ENCODE measurements at places on chromosomes 4 and X.

DNA sequence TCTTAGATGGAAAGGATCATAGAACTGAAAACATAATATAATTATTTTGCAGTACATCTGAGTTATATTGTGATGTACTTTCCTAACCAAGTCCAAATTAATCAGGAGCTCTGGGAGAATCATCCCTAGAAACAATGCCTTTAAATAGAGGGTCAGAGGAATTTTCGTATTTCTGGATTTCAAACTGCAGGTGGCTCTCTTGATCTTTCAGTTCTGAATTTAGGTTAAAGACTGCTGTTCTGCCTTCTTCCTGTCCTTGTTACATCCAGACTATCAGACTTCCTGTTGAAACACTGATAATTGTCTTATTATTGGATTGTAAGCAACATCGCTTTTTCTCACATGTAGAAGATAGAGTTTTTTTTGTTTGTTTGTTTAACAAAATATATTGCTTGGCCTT, 142.7 kb downstream of the RPA4 start:
- DNase-seq = peak; percentile 7

DNA sequence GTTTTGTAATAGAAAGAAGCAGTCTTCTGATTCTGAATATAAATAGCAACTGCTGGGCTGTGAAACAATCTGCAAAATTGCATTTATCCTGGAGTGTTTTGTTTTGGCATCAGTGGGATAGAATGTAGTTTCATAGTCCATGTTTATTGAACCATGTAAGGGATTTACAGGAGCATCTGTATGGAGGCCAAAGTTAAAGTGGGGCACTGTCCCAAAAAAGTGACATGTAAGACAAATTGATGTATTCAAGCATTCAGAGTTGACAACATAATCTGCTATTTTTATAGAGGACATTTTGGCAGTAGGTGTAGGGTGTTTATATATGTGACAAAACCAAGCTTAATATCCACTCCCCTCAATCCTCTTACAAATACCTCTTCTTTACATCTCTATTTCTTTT, 200.5 kb upstream of the ANK2 start:
- no peak for DNase-seq

GRCh38 chr4:105714071-105714521, 5.5 kb downstream of the GSTCD start:
- DNase-seq = peak; percentile 50

- DNase-seq = no peak
Observed at GRCh38 chr4:99845708-99846469, 29.3 kb downstream of the DAPP1 start.

- DNase-seq = no peak
Observed at GRCh38 chr4:7585768-7586167, 151.0 kb upstream of the PSAPL1 start.

DNA sequence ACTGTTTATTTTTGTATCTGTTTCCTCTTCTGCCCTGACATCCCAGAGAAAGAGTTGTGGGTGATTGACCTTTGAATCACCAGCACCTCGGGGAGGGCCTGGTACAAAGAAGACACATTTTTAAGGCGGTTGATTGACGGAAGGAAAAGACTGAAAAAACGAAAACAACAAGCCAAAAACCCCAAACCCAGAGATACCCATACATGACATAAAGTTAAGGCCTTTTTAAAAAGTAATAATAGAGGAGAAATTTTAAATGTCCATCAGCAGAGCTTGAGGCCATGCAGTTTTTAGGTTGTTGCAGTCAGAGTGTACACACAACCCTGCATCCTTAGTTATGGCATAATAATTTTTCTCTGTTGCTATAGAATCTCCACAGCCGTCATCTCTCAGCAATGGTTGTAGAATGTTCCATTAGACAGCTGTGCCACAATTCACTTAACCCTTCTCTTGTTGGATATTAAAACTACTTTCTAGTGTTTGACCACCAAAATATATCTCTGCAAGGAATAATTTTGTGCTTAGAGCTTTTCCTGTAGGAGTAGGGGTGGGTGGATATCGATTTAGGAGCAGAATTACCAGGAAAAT, 110.2 kb downstream of the GNL3L start:
- no peak for DNase-seq

DNA sequence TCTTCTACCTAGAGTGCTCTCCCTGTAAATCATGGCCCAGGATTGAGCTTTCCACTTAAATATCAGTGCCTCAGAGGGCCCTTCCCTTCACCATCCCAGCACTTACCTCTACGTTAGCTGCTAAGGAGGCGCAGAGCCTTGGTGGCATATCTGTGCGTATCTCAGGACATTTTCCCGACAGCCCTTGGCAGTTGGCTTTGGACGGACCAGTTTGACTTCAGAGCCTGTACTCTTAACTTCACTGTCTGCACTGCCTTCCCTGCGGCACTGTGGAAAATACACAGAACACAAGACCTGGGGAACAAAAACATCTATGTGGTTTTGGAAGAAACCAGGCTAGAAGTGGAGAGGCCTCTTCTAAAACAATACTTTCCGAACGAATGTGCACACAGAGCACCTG, 2.4 kb downstream of the TADA2B start:
- DNase-seq = no peak

GRCh38 chr4:123234955-123235354, 161.6 kb upstream of the SPRY1 start:
- DNase-seq = no peak

DNA sequence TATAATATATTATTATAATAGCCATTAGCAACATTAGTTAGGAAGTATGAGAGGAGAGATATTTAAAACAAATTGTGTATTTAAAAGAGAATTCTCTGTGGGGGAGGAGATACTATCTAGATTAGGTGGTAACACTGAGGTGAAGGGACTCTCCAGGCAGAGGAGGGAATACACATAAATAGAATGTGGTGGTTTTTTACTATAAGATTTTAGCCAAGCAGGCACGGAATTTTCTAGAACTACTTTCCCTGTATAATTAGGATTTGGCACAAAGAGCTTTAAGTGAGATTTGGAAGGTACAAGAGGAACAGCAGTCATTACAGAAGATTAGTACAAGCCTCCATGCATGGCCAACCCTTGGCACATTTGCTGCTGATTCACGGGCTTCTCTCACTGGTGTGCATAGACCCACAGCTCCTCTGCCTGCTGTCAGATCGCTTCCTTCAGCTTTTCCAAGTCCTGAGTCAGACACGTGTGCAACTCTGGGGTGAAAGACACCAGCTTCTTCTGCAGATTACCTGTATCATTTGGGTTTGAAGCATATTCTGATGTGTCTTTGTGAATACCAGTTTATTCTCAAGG, 685.5 kb downstream of the KCTD8 start:
- no peak for DNase-seq

GRCh38 chr4:139460565-139460964, 6.6 kb downstream of the RAB33B start:
- no peak for DNase-seq

GRCh38 chrX:118655561-118656246, 71.7 kb upstream of the IL13RA1 start:
- DNase-seq = peak; percentile 57

GRCh38 chr4:124803026-124803425, 90.5 kb upstream of the ANKRD50 start:
- DNase-seq = no peak

- DNase-seq = peak; percentile 56
Observed at GRCh38 chr4:22090661-22091351, 142.2 kb upstream of the KCNIP4 start.

DNA sequence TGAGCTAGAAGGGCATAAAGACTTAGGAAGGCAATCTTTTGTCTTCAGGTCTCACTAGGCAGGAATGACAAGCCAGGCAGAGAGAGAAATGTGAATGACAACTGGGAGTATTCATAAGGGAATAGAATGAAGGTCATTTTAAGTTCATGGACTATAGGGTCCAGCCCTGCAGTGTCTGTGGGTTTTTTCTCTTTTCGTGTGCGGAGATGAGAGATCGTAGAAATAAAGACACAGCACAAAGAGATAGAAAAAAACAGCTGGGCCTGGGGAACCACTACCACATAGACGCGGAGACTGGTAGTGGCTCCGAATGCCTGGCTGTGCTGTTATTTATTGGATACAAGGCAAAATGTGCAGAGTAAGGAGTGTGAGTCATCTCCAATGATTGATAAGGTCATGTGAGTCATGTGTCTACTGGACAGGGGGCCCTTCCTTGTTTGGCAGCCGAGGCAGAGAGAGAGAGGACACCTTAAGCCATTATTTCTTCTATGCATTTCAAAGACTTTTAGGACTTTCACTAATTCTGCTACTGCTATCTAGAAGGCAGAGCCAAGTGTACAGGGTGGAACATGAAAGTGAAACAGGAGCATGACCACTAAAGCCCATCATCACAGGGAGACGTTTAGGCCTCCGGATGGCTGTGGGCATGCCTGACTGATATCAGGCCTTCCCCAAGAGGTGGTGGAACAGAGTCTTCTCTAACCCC, 921.8 kb upstream of the PCDH10 start:
- DNase-seq = no peak

GRCh38 chr4:11297627-11298026, 131.1 kb downstream of the HS3ST1 start:
- DNase-seq = no peak

DNA sequence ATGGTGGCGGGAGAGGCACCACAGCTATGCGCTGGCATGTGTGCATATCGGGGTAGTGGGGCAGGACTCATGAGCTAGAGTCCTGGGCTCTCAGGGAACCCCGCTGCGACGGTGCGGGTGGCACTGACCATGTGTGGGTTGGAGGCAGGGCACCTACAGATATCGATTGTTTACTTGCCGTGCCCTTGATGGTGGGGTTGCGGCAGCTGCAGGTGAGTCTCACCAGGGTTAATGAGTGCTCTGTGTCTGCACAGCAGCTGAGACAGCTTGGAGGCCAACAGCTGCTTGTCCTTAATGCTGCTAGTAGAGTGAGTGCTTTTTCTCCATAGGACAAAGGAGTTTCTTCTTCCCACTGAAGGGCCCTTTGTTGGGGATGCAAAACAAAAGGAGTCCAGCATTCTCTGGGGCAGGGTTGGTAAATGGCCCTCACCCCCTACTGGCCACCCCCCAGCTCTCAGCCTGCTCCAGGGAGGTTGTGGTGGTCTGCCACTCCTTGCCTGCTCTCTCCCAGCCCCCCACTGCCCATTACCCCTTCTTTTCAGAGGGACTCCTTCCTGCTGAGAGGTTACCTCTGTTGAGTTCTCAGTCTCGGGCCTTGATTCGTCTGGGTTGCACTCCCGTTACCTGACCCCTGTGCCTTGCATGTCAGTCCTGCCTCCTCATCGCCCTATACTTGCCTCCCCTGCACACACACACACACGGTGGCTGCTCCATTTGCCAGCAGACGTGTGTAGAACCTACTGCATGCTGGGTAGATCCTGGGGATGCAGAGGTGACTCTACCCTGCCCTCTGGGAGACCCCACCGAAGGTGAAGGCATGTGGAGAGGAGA, 52.8 kb downstream of the TBC1D14 start:
- no peak for DNase-seq

DNA sequence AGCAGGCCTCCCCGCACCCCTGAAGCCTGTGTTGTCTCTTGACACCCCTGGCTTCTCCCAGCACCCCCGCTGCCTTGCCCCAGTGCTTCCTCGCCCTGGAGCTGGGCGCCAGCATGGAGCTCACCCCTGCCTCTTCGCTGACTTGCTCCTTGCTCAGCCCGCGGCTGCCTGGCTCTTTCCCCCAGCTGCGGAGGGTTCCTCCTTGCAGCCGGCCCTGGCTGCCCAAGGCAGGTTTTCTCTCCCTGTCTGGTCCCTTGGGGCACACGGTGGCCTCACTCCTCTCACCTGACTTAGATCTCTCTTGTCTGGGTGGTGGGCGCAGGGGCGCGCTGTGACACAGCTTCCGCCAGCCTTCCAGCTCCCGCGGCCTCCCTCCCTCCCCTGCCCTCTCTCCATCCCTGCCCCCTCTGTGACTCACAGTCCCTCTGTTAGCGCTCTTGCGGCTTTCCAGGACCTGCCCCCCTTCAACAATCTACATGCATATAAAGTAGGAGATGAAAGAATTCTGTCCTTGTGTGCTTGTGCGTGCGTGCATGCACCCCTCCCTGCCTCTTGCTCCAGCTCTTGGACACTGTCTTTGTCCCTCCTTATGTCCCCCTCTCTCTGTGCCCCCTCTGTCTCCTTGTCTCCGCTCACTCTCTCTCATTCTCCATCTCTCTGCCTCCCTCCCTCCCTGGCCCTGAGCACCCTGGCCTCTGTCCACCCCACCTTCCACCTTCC, 2.2 kb downstream of the PLXNB3 start:
- DNase-seq = peak; percentile 52

- DNase-seq = no peak
Observed at GRCh38 chrX:137425273-137425902, 140.5 kb upstream of the ZIC3 start.
